ENCODE measurements at places on chromosomes 4 and X.
A peak's percentile ranks its signal among the peaks of the same experiment; 100 is the strongest.

GRCh38 chr4:39770471-39770870 lies 72.5 kb downstream of the UBE2K start:
- DNase-seq = no peak

DNA sequence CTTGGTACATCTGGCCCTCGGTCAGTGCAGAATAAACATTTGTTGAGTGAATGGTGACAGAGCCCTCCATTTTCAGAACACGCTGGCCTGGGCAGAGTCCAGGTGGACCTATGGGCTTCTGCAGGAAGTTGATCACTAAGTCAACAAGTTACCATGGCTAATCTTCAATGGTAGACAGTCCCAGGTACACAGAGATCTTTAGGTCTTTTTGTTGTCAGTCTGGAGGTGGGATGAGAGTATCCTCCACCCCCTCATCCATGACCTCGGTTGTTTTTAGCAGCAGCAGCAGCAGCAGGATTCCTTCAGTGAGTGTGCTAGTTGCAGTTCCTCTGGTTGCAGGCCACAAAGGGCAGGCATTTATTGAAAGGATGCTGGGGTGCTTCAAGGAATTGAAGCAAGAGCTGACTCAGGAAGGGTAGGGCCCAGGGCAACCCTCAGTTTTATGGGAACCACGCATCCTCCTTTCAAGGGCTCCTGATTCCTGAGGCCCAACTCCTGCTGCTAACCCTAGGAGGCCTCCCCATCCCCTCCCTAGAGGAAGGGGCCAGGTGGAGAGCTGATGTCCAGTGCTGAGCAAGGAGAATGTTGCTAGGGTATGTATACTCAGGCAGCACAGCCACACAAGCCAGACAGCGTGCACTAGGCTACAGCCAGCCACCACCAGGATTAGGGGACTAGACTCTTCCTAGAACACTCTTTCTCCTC lies 1.7 kb upstream of the USP27X start:
- no peak for DNase-seq

- DNase-seq = no peak
Measured at GRCh38 chrX:13260598-13260997, 59.3 kb downstream of the ATXN3L start.

DNA sequence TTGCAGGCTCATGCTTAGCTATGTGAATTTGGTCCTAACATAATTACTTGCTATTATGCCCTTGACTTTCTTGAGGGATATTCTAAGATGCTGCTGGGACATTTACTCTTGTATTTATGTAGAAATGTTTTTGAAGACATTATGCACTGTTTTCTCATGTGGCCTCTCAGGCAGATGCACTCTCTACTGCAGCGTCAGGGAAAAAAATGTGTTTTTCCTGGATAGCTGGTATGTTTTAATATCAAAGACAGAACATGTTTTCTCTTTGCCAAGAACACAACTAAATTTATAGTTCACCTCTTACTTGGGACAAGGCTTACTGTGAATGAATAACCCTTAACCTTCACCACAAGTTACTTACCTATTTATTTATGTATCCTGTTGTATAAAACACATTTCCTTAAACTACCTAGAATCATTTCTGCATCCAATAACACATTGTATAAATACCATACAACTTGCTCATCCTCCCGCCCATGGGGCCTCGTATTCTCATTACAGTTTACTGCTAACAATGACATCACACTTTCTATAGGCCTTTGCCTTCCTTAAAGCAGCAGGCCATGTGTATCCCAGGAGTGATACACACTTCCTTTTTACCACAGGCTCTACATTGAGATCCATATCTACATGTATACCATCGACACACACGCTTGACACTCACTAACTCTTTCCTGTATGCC lies 178.7 kb downstream of the SLIT2 start:
- DNase-seq = no peak

DNA sequence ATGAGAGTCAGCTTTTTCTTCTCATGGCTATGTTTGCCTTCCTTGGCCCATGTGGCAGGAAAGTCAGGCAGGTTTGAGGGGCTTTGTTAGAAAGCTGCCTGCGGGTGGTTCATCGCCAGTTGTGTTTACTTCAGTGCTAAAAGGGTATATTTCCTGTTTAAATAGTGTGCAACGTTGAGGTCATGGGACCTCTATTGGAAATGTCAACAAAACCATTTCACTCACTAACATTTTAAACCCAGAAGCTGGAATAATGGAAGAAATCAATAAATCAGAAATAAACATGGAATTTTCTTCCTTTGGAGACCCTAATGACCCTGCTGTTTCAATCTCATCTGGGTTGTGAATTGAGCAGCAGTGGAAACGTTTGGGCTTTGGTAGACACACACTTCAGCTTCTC lies 185.8 kb downstream of the ANKRD50 start:
- no peak for DNase-seq

- no peak for DNase-seq
Measured at GRCh38 chrX:22969411-22969810, 30.3 kb upstream of the DDX53 start.

DNA sequence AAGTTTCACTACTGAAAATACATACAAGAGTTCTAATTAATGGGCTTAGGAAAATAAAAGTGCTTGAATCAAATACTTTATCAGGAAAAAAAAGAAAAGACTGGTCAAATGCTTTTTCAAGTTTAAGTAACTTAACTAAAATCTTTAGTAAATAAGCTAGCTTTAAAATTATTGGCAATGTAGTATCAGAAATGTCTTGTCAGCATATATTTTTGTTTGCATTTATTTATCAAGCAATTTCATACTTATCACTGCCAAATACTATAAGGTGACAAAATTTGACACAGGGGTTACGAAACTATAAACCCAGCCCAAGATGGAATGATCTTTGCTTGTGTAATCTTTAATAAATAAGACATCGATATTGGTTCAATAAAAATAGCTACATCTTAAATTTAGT lies 31.8 kb upstream of the MAGEA4 start:
- no peak for DNase-seq

DNA sequence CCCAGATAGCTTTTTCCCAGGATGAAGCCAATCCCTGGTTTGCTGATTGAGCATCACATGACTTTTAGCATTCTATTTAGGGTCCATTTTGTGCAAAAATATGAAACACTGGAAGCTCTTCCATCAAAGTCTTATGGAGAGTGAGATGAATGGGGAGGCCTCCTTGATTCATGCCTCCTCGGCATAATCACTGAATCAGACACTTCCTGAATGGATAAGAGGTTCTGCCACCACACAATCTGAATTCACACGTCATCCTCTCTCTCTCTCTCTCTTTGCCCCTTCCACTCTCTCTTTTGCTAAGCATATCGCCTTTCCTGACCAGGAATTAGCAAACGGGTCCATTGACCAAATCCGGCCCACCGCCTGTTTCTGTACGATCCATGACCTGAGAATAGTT lies 68.7 kb downstream of the CRMP1 start:
- no peak for DNase-seq

DNA sequence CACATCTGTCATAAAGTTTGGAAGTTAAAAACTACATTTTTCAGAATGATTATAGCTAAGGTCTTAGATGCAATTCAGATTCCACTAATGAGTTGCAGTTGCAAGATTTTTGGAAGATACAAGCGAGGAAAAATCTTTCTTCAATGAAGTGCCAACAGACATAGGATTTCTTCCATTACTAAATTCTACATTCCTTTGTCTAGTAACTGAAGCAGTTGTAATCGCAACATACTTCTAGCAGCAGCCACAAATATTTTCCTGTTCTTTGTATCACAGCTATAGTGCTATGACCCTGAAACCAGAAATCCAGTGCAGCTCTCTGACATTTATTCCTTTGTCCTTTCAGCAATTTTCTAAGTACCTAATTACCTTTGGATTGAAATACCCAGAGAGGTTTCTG lies 225.2 kb upstream of the SLIT2 start:
- no peak for DNase-seq

- DNase-seq = no peak
Measured at GRCh38 chr4:38230121-38230801, 270.1 kb downstream of the PTTG2 start.

GRCh38 chr4:89587364-89587763 lies 249.6 kb downstream of the SNCA start:
- no peak for DNase-seq

- no peak for DNase-seq
Measured at GRCh38 chrX:71541210-71542022, 8.5 kb downstream of the OGT start.

DNA sequence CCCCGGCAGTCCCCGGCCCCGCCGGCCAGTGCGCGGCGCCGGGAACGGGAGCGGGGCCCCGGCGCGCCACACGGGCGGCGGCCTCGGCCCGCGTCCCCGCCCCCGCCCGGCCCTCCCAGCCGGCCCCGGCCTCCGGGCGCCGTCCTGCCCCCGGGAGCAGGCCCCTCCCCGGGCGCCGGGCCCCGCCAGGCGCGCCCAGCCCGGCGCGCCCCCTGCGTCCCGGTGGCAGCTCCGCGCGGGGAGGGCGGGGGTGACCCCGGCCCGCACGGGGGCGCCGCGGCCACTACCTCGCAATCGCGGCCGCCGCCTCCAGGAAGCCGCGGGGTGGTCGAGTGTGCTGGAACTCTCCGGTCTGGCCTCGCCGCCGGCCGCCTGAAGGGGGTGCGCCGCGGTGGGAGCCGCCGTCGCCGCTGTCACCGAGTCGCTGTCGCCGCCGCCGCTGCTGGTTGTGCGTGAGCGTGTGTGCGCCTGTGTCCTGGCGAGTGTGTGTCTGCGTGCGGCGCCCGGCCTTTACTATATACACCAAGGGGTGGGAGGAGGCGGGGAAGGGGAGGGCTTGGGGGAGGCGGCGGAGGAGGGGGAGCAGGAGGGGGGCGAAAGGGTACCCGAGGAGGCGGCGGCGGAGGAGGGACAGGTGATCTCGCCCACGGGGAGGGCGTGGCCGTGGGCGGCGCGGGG lies at the start of gene RAI2:
RAI2 (minus strand) TSS at position 488 of the 678 bp plus-strand sequence. CDS start 59,288 bp downstream, outside the sequence.
- DNase-seq = peak; percentile 2

GRCh38 chrX:18931972-18932371 lies 51.9 kb downstream of the PHKA2 start:
- no peak for DNase-seq

- DNase-seq = no peak
Measured at GRCh38 chrX:132382068-132382467, 106.8 kb downstream of the MBNL3 start.

- DNase-seq = peak; percentile 35
Measured at GRCh38 chrX:19544693-19545305, 29.5 kb upstream of the MAP3K15 start.

DNA sequence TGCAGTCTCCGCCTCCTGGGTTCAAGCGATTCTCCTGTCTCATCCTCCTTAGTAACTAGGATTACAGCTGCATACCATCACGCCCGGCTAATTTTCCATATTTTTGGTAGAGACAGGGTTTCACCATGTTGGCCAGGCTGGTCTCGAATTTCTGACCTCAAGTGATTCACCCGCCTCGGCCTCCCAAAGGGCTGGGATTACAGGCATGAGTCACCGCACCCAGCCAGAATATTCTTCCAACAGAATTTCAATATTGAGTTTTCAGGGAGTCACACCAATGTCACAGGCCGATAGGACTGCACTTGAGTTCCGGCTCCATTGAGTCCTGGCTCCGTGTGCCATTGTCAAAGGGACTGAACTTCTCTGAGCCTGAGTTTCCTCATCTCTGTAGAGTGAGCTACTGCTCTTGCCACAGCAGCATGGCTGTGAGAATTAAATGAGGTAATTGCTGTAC lies 82.9 kb downstream of the CLCN4 start:
- no peak for DNase-seq

GRCh38 chrX:18041656-18042055 lies 179.0 kb downstream of the BEND2 start:
- DNase-seq = no peak

DNA sequence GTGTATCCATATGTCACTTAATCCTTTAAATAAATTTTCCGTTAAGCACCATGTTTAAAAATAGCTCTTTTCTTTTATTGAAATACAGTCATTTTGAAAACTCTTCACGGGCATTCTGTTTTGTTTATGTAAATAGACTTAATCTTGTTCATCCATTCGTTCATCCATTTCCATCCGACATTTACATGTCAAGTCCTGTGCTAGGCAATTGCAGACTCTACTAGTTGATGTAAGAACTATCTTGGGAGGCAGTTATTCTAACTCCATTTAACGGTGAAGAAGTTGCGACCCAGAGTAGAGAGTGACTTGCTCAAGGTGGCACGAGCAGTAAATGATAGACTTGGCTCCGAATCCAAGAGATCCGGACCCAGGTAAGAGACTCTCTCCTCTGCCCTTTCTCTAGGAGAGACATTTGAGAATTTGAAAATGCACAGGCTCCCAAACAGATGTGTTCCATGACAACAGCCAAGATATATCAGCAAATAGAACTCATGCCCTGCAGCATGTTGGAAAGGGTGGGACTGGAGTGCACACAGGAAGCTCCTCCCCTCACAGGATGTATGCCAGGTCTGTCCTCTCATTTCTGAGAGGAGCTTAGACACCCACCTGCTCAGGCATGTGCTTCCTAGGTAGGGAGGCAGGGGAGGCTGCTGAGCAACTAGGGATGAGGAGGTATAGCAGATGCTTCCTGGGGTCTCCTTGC lies 64.5 kb downstream of the DRD5 start:
- DNase-seq = no peak

- DNase-seq = no peak
Measured at GRCh38 chr4:150316332-150317205, 238.3 kb downstream of the DCLK2 start.

- no peak for DNase-seq
Measured at GRCh38 chrX:44829832-44830231, 14.0 kb upstream of the DUSP21 start.

DNA sequence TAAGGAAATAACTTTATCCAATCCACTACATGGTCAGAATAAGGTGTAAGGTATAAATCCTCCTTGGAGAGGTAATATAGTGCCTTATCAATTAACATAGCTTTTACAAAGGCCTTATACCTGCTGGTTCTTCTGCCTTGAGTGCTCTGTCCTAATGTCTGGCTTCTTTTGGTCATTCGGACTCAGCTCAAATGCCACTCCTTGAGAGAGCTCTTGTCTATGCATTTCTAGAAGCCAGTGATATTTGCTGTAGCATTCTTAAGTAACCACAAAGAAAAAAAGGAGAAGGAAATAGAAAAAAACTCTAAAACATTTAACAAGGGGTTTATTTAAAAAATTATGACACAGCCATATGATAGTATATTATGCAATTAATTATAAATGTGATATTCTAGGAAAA lies 444.8 kb upstream of the SLIT2 start:
- no peak for DNase-seq

GRCh38 chr4:134276476-134276875 lies 74.9 kb upstream of the PABPC4L start:
- no peak for DNase-seq

DNA sequence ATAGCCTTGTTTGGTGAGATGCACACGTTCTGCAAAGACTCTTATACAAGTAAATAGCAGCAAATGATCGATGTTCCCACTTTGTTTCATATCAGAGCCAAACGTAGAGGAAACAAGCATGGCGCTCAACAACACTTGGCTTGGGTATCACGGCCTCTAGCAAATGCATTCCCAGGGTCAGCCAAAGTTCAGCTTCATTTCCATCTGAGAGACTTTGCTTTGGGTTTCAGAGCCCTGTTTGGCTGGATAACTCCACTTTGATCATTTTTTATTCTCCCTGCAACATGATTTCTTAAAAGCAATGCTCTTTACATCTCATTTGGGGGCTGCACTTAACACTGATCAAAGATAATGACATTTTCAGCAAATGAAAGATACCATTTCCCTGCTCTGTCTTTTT lies 199.2 kb upstream of the FAM9B start:
- no peak for DNase-seq

GRCh38 chr4:123671636-123672404 lies 275.2 kb downstream of the SPRY1 start:
- peak; percentile 21 for DNase-seq

GRCh38 chrX:111568354-111568753 lies 56.9 kb downstream of the SERTM2 start:
- no peak for DNase-seq

Measured in activated naive CD4-positive, alpha-beta T cell treated with Interleukin-2 at 50 U/mL for 16 hours (primary cell).